Upper lobe of left lung (tissue), 6 donors: ENCODE measurements at places on chromosomes 5 and 9. TPM values are rescaled to one million over a fixed set of nuclear protein-coding genes. Genes with fewer than 3 reads are reported as not detected.

DNA sequence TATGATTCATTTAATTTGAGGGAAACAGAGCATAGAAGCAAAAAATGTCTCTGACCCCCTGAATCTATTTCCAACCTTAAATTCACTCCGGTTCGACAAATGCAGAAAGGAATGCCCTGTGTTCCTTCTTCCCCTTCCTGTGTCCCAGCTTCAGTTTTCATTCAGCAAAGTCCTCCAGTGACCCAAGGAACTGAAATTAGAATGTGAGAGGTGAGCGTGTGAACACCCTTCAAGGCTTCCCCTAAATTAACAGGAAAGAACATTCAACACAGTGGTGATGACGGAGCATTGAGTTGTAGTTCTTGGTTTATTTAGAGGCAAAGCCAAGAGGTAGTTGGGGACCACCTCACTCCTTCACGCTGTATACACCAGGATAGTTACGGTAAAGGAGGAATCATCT lies 97.6 kb upstream of the CTSL start:
- no peak overlapping the region for H3K27ac ChIP-seq
- H3K4me1 ChIP-seq, result no peaks in the 10 kb centered on the region
- H3K27me3 ChIP-seq, result no peaks in the 10 kb centered on the region
- H3K4me3 ChIP-seq, result no peak overlapping the region
- no peaks in the 10 kb centered on the region for H3K36me3 ChIP-seq
- no peak for DNase-seq

- no peak overlapping the region for H3K4me3 ChIP-seq
- H3K27ac ChIP-seq, result no peak overlapping the region
- no peak for DNase-seq
- H3K4me1 ChIP-seq, result no peaks in the 10 kb centered on the region
- H3K36me3 ChIP-seq, result no peaks in the 10 kb centered on the region
- no peaks in the 10 kb centered on the region for H3K27me3 ChIP-seq
Observed at GRCh38 chr9:121852651-121853616, 201.5 kb downstream of the DAB2IP start.

GRCh38 chr5:140365941-140366340 lies 5.9 kb downstream of the SLC4A9 start:
- H3K4me3 ChIP-seq, result no peak overlapping the region
- H3K27me3 ChIP-seq, result no peaks in the 10 kb centered on the region
- no peaks in the 10 kb centered on the region for H3K36me3 ChIP-seq
- H3K4me1 ChIP-seq, result peaks cover 5% of the 10 kb centered on the region
- no peak overlapping the region for H3K27ac ChIP-seq

- peak overlapping the region; percentile 85 for H3K4me3 ChIP-seq
- peak overlapping the region; percentile 60 for H3K27ac ChIP-seq
- H3K4me1 ChIP-seq, result no peaks in the 10 kb centered on the region
- no peaks in the 10 kb centered on the region for H3K36me3 ChIP-seq
- H3K27me3 ChIP-seq, result no peaks in the 10 kb centered on the region
Observed at GRCh38 chr5:149731617-149732323, 1.7 kb downstream of the PPARGC1B start.

GRCh38 chr9:132181796-132182313 lies 20.0 kb downstream of the NTNG2 start:
- DNase-seq, result no peak
- no peaks in the 10 kb centered on the region for H3K36me3 ChIP-seq
- no peak overlapping the region for H3K4me3 ChIP-seq
- H3K27ac ChIP-seq, result no peak overlapping the region
- no peaks in the 10 kb centered on the region for H3K4me1 ChIP-seq

The C9orf50 gene
- total RNA-seq, result not detected

The PCDHA10 gene
- 2.2 TPM for total RNA-seq

The TNFSF8 gene
- 3.9 TPM for total RNA-seq
